ENCODE measurements at places on chromosomes 7 and 10. TPM values are rescaled to one million over a fixed set of nuclear protein-coding genes. Genes with fewer than 3 reads are reported as not detected.

- DNase-seq = no peak
Observed at GRCh38 chr10:24680647-24681524, 42.8 kb downstream of the ARHGAP21 start.

- no peak for DNase-seq
Observed at GRCh38 chr7:55086413-55087201, 67.8 kb downstream of the EGFR start.

ZWINT gene
- total RNA-seq = 59.5 TPM

DNA sequence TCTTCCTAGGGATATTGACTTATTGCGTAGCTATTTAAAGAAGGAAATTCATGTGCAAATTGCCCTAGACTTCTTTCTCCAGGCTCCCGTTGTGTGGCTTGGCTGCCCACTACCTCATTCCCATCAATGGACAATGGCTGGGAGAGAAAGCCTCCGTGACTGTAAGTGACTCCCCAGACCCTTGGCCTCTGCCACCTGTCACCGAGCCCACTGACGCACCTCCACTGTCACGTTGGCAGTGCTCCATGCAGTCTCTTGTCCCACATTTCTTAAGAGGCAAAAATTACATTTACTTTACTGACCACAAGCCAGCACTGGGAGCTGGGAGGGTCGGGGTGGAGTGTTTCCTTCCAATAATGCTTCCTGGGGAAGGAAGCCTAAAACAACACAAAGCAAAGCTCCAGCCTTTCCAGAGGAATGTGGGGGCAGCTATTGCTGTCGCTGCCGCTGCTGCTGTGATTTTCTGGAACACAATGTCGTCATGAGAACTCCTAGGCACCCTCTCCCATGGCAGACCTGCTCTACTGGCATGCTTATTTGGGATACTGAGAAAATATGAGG is 89.7 kb upstream of the STEAP1B start:
- no peak for DNase-seq

GRCh38 chr10:62048470-62048869 is 147.0 kb downstream of the ARID5B start:
- no peak for DNase-seq

DNA sequence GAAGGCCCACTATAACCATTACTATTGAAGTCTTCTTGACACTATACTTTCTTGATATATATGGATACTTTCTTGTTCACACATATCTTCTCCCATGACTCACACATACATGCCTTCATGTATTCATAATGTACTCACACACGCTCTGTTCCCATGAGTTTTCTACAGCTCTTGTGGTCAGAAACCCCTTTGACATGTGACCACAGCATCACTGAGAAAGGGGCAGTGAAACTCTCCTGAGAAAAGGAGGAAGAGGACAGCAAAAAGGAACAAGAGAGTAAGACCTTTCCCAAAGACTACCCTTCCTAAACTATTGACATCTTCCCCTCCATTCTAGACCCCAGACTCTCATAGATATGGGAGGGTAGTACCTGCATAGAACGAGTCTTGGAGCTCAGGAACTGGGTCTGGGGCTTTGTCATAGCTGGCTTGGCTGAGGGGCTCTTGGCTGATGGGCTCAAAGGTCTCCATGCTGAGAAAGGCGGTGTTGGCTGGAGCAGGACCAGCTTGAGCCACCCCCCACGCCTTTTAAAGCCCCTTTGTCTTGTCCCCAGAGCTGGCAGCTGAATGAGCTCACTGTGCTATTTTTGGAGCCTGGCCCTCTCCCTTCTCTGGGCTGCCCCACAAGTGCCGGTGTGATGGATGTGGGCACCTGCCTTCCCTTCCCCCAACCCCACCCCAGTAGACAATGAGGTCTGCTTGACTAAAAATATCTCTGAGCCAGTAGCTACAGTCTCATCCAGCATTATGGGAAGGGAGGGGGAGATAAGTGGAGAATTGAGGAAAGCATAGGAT is 5.1 kb downstream of the SYNPO2L start:
- no peak for DNase-seq

- DNase-seq = no peak
Observed at GRCh38 chr7:90232430-90232829, 12.5 kb upstream of the CFAP69 start.

- DNase-seq = no peak
Observed at GRCh38 chr7:63008366-63008765, 990.3 kb upstream of the ZNF722 start.

GRCh38 chr10:101221549-101221948 is 7.7 kb downstream of the LBX1 start:
- DNase-seq = no peak

- DNase-seq = no peak
Observed at GRCh38 chr7:2313450-2314208, 612 bp downstream of the SNX8 start.

- no peak for DNase-seq
Observed at GRCh38 chr7:68176974-68177373, 1180.3 kb downstream of the TYW1 start.

- no peak for DNase-seq
Observed at GRCh38 chr7:24718431-24718831, 38.8 kb downstream of the GSDME start.

LLCFC1 gene
- not detected for total RNA-seq

DNA sequence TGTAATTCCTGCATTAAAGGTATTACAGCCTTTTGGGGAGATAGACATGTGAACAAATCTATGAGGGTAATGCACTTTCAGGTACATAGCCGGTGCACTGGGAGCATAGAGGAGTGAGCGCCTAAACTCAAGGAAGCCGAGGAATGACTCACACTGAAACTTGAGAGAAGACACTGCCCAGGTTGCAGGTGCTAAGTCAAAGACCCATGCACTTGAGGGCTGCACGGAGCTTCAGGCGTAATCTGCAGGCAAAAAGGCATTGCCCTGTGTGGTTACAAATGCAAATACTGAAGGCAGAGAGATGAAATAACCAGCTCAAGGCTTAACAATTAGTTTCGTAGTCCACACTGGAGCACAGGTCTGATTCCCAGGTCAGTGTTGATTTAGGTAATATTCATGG is 51.0 kb upstream of the OSBPL3 start:
- DNase-seq = no peak

MET gene
- total RNA-seq = 0.33 TPM
